Stimulated activated CD4-positive, alpha-beta T cell treated with anti-CD3 and anti-CD28 coated beads, Interleukin-4, amount 100 ng/mL, for 1 hour (primary cell): ENCODE measurements at places on chromosomes 13 and 19.
A peak's percentile ranks its signal among the peaks of the same experiment; 100 is the strongest.

GRCh38 chr19:41998246-41999020, 4.4 kb upstream of the ATP1A3 start:
- DNase-seq: peak; percentile 44

DNA sequence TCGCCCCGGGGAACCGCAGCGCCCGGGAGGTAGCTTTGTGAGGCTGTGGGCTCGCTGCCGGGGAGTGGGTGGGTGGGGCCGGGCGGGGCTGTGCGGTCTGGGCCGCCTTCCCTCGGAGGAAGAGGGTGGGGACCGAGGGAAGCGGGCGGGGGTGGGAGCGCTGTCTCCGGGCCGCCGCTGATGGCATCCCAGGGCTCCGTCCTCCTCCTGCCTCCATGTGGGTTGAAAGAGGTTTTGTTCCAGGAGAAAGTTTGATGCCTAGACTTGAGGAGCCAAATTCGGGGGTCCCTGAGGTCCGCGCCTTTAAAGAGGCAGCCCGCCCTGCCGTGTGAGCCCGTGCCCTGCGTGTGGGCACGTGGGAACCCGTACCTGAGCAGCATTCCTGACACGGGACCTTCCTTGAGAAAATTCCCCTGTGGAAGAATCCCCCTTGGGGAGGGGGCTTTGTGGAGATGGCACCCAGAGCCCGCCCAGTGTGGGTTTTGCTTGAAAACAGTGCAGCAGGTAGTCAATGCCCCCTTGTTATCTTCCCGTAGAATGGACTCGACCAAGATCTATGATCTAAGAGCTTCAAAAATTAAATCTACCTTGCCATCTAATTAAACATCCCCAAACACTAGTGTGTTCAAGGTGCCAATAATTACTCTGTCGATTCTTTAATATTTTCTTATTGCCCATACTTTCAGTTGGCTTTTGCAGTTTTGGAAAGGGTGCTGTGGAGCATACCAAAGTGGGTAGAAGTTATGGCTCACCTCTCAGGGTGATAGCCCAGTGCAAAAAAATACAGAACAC, 107.8 kb downstream of the RXFP2 start:
- no peak for DNase-seq

DNA sequence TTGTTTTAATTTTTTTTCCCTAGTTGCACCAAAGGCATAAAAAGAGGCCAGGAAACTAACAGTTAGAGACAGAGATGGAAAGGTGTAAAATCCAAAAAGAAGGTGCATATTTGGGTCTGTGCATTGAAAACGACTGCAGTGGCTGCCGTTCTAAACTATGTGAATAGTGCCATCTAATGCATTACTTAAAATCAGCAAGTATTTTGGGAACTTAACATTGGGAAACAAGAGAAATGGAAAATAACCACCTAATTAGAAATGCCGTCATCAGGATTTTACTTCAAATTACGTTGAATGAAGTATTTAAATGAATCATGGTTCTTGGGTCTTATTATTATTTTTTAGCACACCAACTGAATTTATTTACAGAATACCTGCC, 189.5 kb upstream of the MIR17HG start:
- no peak for DNase-seq

GRCh38 chr19:14375055-14375581, 6.1 kb upstream of the ADGRE5 start:
- no peak for DNase-seq

- no peak for DNase-seq
These were observed 199.9 kb downstream of the LHFPL6 start for GRCh38 chr13:39403106-39403505.

DNA sequence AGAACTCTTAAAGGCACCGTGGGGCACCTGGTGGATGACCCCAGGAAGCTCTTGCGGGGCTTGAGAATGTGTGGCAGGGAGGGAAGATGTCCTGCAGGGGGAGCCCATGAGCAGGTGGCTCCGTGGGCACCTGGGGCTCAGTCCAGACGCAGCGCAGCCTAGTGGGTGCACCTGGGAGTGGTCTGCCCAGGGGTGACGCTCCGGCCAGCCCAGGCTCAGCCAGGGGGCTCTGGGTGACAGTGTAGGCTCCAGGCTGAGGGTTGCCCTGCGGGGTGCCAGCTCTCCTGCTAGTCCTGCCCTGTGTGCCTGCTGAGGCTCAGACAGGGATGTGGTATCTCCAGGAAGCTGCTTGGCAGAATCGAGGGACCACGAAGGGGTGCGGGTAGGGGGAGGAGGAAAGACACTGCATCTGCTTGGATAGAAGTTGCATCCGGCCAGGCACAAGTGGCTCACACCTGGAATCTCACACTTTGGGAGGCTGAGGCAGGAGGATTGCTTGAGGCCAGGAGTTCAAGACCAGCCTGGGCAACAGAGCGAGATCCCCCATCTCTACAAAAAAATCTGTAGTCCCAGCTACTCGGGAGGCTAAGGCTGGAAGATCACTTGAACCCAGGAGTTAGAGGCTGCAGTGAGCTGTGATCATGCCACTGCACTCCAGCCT, 15.0 kb upstream of the PGLS start:
- DNase-seq: peak; percentile 82

GRCh38 chr19:6790194-6791128, 18.0 kb downstream of the VAV1 start:
- DNase-seq: no peak

GRCh38 chr13:30829833-30830637, 76.0 kb upstream of the MEDAG start:
- no peak for DNase-seq
